ENCODE measurements at places on chromosomes 1 and 21.

GRCh38 chr1:167412072-167412471, 106.3 kb downstream of the CD247 start:
- no peak for DNase-seq

GRCh38 chr1:243974451-243975292, 76.4 kb upstream of the ZBTB18 start:
- no peak for DNase-seq

- no peak for DNase-seq
These were observed 3.7 kb upstream of the NR1I3 start for GRCh38 chr1:161241682-161242081.

GRCh38 chr1:24318615-24319311, 394 bp upstream of the GRHL3 start:
- no peak for DNase-seq

- no peak for DNase-seq
These were observed 16.8 kb downstream of the ADAR start for GRCh38 chr1:154591206-154591605.

GRCh38 chr1:39324888-39325287, 120.4 kb downstream of the MACF1 start:
- no peak for DNase-seq

GRCh38 chr1:160400223-160400645, at the start of gene VANGL2:
VANGL2 (plus strand) TSS chr1:160400564; CDS start chr1:160415838, 15,274 bp downstream.
- DNase-seq: no peak

- DNase-seq: no peak
These were observed 26.8 kb downstream of the KIF1B start for GRCh38 chr1:10237157-10237539.

DNA sequence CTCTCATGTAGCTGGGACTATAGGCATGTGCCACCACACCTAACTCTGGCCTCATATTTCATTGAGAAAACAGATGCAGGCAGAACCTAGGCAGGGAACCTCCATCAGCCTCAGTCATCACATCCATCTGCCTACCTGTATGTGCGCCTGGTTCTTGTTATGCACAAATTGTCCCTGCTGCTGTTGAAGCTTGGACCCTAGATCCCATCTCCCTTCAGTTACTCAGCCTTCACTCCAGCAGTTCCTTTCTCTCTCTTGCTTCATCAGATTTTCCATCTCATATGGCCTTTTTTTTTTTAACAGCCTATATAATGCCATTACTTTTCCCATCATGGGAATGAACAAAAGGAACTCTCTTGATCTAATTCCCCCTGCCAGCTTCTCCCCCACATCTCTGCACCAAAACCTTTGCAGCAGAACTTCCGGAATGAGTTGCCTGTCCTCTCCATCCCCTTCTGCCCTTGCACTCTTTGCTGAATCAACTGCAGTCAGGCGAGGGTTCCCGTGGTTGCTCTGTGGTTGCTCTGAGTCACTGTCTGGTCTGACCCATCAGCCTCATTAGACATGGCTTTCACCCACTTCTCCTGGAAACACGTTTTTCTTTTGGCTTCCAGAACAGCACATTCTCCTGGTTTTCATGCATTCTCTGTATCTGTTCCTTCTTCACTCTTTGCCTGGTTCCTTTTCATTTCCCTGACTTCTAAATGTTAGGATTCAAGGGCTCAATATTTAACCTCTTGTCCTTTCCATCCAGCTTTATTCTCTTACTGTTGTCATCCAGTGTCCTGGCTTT, 41.5 kb downstream of the UBE4B start:
- peak; percentile 72 for DNase-seq

DNA sequence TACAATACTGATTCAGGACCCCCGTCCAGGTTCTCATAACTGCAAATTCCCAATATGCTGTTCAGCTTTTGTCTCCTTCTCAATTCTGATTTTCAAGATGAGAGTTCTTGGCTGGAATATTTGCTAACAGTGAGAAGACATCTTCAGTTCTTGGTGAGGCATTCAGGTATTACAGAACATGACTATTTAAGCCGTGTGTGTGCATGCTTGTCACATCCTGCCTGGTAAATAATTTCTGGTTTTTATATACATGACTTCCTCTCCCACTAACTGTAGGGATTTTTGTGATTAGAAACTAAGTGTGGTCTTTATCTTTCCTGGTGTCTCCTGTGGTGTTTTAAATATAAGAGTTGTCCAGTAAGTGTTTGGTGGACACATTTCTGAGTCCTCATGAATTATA, 10.2 kb upstream of the SLC19A2 start:
- DNase-seq: no peak

DNA sequence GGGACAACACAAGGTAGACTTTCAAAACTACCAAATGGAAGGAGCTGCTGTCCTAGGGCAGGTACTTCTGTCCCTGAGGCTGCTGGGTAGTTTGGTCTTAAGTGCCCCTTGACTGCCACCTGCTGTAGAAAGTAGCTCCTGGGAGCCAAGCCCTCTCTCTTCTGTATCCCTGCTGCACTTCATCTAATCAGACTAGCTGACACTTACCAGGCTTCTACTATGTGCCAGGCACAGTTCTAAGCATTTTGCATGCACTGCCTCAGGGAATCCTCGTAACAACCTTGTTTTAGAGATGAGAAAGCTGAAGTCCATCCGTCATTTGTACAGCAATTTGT, 15.9 kb upstream of the SRSF4 start:
- DNase-seq: no peak

- DNase-seq: no peak
These were observed 104.7 kb downstream of the HIVEP3 start for GRCh38 chr1:41813755-41814745.

- DNase-seq: no peak
These were observed 14.1 kb upstream of the DEGS1 start for GRCh38 chr1:224168859-224169380.

- DNase-seq: no peak
These were observed 110.4 kb upstream of the C1orf21 start for GRCh38 chr1:184276416-184276815.

- no peak for DNase-seq
These were observed 33.9 kb upstream of the ATP2B4 start for GRCh38 chr1:203592730-203593129.

GRCh38 chr1:108190686-108191416, 9.3 kb downstream of the SLC25A24 start:
- no peak for DNase-seq

DNA sequence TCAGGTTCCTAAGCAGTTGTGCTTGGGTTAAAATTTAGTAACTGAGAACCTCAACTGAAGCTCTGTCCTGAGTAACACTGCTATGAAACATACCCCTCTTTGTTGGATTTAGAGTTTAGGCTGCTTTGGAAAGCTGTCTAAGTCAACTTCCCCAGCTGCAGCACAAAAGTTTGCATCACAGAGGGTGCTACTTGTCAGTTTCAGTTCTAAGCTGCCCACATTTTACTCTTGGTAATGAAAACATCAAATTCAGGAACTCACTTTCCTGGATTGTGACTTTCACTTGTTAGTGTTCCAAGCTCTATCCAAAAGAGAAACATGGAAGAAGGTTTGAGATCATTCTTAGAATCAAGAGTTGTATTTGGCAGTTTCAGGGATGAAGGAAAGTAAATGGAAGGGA, 191.7 kb upstream of the NFIA start:
- DNase-seq: no peak

GRCh38 chr1:28737307-28738132, 780 bp downstream of the YTHDF2 start:
- DNase-seq: no peak

GRCh38 chr21:8989261-8989711, 1532.1 kb upstream of the TPTE start:
- peak; percentile 69 for DNase-seq

GRCh38 chr1:12063141-12064072, at the start of gene TNFRSF8:
TNFRSF8 (plus strand) TSS chr1:12063303; CDS start chr1:12063599, 296 bp downstream.
- no peak for DNase-seq

GRCh38 chr1:175508320-175509110, 234.9 kb downstream of the TNR start:
- DNase-seq: no peak

GRCh38 chr1:212749821-212750535, 41.6 kb downstream of the NSL1 start:
- peak; percentile 28 for DNase-seq

DNA sequence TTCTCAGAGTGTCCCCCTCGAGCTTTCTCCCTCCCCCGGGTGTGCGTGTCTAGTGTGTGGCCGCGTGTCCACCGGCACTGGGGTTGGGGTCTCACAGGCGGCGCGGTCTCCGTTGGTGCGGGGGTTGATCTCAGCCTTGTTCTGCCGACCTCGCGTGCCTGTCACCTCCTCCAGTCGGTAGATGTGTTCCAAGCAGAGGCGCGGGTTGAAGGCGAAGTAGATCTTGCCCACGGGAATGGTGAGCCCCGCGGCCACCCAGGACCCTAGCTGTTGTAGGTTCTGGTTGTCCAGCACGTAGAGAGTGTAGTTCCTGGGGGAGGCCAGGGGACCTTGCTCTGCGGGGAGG, 9.8 kb downstream of the INSRR start:
- no peak for DNase-seq

DNA sequence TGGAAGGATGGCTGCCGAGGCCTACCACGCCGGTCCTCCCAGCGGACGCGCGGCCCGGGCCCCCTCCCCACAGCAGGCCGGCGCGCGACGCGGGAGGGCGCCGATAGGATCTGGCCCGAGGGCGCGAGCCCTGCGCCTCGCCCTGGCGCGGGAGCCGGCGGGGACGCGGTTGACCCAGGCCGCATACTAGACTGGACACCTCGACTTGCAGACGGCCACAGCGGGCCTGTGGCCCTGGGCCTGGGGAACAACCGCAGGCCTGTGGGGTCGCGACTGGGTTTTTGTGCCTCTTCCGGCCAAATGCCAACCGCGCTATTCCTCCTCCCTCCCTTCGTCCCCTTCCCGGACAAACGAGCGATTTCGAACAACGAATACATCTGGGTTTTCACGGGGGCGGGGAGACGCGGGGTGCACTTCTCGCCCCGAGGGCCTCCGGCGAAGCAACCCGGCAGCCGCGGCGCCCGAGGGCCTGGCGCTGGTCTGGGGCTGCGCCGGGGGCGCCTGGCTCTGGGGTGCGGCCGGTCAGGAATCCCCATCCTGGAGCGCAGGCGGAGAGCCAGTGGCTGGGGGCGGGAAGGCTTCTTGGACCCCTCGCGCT, 2.4 kb downstream of the NHLH2 start:
- no peak for DNase-seq

DNA sequence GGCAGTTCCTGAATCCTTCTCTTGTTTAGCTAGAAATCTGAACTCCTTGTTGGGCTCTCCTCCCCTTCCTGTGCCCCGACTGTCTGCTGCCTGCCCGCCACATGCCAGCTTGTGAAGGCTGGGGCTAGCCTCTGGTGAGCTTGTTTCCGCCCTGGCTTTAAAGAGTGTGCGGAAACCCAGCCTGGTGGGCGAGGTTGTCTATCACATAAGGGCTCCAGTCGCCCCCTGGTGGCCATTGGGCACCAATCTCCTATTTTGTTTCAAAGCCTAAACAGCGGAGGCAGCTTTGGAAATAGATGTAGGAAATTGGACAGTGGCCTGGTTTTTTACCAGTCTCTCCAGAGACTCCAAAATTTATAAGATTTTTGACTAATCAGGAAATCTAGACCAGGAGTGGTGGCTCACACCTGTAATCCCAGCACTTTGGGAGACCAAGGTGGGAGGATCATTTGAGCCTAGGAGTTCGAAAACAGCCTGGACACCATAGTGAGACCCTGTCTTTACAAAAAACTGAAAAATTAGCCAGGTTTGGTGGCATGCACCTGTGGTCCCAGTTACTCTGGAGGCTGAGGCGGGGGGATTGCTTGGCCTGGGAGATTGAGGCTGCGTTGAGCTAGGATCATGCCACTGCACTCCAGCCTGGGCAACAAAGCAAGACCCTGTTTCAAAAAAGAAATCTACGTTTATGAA, 9.8 kb downstream of the ATP8B2 start:
- DNase-seq: no peak

GRCh38 chr1:77876884-77877283, 11.5 kb upstream of the NEXN start:
- no peak for DNase-seq

DNA sequence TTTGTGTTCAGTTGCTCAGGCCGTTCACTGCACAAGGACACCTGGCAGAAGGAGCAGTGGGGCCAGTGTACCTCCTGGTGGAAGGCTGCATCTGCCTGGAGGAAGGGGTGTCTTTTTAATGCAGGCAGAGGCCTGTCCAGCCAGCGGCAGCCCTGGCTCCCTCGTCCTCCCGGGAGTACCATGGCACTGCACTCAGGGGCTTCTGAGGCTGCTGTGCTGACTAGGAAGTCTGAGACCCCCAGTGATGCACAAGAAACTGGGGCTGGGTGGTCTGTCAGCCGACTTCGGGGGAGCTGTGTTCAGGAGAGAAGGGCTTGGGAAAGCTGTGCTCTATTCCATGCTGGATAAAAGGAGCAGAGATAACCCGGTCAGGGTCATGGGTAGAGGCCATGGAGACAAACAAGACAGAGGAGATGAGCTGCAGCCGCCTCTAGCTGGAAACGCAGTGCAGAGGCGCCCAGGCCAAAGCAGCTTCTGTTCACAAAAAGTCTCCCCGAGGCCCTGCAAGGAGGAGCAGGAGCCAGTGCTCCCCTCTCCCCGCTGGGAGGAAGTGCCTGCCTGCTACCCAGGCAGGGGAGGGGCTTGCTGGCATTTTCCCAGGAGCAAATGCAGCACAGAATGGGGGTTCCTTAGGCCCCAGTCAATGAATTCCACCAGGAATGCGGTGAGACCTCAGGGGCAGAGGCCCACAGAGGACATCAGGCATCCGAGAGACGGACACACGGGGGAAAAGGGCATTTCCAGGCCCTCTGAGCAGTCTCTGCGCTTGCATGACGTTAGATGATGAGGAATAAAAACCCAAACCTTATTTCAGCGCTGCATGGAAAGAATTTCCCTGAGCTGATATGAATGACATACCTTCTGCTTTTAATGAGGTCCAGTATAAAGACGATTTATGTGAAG, 17.2 kb upstream of the C2CD2 start:
- no peak for DNase-seq

DNA sequence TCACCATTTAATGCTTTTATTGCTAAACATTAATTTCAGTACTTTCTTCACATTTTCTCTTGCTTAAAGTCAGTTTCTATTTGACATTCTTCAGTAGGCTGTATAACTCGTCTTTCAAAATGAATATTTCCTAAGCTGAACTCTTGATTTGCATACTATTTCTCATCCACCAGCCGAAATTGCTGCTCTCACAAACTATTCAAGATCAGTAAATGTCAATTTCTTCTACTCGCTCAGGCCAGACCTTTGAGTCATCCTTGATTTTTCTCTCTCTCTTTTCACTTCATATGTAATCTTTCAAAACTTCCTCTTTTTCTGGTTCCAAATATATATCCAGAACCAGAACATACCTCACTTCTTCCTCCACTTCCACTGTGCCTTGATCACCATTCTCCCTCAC, 990.0 kb downstream of the KCNT2 start:
- no peak for DNase-seq

- DNase-seq: no peak
These were observed 115.2 kb downstream of the LAMC2 start for GRCh38 chr1:183301239-183301638.
